ENCODE measurements at places on chromosomes 4 and X. TPM values are rescaled to one million over a fixed set of nuclear protein-coding genes. Genes with fewer than 3 reads are reported as not detected.

Gene ARMCX6
- total RNA-seq, result 45.8 TPM

Gene CCDC120
- 3.6 TPM for total RNA-seq

Gene BANK1
- total RNA-seq, result 0.89 TPM

Gene POU3F4
- not detected for total RNA-seq

Gene RHOH
- not detected for total RNA-seq

Gene TMEM156
- total RNA-seq, result 19.5 TPM

Gene MFAP3L
- total RNA-seq, result 5.6 TPM

Gene LUZP4
- not detected for total RNA-seq

Gene GAGE12J
- not detected for total RNA-seq

Gene DIPK2B
- not detected for total RNA-seq

Gene SLC6A8
- total RNA-seq, result 12.0 TPM
